ENCODE measurements at places on chromosomes 12 and 14.

DNA sequence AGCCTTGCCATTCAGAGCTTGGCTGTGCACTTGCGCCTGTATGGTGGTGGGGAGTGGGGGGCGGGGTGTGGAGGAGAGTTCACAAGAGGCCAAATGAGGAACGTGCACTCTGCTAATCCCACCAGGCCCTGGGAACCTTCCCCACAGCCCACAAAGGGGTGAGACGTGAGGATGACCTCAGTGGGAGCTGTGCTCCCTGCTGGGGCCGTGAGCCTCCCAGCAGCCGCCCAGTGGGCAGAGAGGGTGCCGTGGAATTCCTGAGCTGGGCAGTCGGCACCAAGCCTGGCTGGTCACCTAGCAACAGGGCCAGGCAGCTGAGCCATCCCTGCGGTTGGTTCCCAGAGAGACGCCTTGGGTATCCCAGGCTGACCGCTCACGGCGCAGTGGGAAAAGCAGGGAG, 53.7 kb downstream of the CCNK start:
- no peak for DNase-seq

- DNase-seq: no peak
These were observed 204.6 kb upstream of the PLXNC1 start for GRCh38 chr12:93943780-93944179.

- no peak for DNase-seq
These were observed 13.3 kb upstream of the LLPH start for GRCh38 chr12:66143868-66144267.

DNA sequence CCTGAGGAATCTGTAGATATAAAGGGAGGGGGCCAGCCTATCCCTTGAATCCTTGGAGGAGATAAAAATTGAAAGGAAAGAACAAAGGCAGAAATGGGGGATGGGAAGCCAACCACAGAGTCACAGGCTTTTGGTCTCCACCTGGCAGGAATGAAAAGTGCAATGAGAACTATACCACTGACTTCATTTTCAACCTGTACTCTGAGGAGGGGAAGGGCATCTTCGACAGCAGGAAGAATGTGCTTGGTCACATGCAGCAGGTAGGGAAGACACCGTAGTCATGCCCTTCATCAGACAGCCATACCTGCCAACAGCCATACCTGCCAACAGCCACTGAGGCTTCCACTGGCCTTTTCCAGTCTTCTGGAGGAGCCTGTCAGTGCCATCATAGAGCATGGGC, 13.4 kb downstream of the ASB8 start:
- DNase-seq: no peak

GRCh38 chr12:337039-337438, 52.1 kb downstream of the KDM5A start:
- DNase-seq: no peak

DNA sequence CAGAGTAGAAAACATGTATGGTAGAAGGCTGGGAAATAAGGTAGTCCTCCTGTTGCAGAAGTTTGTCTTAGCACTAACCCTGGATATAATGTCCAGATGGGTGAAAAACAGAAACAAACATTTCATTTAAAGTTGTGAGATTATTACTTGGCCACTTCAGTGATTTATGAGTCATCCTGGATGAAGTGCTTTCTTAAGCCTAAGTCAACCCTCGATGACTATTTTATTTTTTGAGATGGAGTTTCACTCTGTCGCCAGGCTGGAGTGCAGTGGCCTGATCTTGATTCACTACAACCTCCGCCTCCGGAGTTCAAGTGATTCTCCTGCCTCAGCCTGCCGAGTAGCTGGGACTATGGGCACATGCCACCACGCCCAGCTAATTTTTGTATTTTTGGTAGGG, 10.2 kb downstream of the DLST start:
- DNase-seq: no peak

GRCh38 chr12:112713471-112713870, 78.1 kb upstream of the RPH3A start:
- no peak for DNase-seq

DNA sequence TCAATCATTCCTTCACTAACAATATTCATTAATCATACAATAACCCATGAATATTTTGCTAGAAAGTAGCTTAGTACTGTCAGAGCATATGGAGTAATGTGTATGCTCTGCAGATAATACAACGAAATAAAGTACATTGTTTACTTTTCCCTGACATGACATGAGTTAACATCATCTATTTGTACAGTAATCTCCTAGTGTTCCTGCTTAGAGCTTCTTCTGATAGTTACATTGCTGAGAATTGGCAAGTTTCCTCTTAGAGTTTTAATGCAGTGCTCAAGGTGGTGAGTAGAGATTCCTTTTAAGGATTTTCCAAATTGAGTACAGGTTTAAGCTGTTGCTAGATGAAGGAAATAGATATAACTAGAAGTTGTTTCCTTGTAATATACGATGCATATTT, 164.5 kb upstream of the NPAS3 start:
- no peak for DNase-seq

DNA sequence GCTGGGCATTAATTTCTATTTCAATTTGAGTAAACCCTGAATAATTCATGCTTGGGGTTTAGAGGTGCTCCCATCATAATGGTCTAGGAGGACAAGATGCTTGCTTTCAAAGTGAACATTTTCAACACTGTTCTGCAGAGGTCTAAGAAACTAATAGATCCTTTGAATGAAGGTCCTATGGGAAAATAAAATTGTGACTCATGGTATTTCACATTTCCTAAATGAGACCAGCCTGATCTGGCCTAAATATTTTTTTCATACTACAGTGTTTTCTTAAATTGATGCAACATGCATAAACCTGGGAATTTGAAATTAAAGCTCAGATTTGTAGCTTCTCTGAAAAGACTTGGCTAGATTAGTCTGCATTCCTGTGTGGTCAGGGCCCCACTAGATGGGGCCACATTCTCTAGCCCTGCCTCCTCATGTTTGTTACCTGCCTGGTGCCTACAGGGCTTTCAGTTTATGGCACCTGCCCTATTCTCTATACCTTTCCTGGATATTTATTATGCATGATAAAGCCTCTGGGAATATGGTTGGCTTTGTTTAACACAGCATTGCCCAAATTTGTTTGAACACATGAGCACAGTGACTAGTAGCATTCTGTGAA, 112.7 kb downstream of the METTL25 start:
- DNase-seq: no peak

DNA sequence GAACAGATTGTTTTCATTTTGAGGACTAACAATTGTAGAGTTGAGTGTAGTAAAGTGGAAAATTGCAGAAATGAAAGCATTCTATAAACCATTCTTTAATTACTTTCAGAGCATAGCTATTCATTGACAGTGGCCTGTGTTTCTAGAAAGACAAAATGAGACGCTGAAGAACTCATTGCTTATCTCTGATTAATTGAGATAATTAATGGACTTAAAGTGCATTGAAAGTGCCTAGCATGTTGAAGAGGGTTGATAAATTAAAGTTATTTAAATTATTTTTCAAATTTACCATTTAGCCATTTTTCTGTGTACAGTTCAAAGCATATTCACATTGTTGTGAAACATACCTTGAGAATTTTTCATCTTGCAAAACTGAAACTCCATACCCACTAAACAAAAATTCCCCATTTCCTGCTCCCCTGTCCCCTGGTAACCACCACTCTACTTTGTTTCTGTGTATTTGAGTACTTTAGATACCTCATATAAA, 57.4 kb downstream of the DAAM1 start:
- no peak for DNase-seq

DNA sequence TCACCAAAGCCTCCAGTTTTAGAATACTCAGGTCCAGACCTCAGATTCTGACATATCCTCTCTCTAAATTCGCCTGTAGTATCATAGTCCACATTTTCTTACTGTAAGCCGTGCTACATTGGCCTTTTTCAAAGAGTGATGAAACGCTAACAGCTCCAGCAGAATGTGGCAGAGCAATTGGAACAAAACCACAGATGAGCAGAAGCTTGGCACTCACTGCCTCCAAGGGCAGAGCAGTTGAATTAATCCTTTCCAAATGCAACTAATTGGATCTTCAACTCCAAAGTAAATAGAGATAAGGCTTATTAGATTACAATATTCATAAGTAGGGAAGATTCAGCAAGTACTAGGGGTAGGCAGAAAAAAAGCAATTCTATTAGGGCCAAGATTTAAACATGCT, 128.3 kb downstream of the SLC35F4 start:
- no peak for DNase-seq

- no peak for DNase-seq
These were observed 5.6 kb upstream of the SYNJ2BP start for GRCh38 chr14:70422538-70422937.

DNA sequence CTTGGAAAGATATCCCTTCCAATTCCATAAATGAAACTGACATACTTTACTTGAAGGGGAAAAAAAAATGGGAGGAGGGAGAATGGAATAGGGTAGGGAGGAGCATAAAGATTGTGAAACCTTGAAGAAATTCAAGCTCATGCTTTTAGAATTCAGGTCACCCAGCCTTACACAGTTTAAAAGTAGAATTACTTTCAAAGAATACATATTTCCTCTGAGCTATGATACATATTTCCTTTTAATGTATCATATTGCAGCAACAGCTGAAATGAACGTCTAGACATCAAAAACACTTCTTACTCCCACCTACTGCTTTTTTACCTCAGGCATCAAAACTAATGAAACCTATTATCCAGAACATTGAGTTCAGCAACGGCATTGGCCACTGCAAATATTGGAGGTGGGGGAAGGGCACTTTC, 156.0 kb downstream of the MED13L start:
- DNase-seq: no peak

DNA sequence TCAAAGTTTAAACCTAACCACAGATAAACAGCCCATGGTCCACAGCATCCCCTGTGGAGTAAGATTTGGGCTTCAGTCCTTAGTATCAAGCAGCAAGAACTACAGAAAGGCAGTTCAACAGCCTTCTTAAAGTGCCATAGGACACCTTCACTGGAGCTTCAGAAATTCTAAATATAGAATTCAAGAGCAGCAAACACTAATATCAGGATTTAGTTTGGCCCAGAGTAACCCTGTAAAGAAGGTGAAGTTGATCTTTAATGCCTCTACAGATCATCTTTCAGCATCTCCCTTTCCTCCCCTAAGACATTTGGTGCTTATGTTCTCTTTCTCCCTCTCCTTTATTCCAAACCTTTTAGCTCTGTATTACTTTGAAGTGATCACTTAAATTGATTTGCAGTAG, 59.5 kb upstream of the ARHGAP5 start:
- DNase-seq: no peak

DNA sequence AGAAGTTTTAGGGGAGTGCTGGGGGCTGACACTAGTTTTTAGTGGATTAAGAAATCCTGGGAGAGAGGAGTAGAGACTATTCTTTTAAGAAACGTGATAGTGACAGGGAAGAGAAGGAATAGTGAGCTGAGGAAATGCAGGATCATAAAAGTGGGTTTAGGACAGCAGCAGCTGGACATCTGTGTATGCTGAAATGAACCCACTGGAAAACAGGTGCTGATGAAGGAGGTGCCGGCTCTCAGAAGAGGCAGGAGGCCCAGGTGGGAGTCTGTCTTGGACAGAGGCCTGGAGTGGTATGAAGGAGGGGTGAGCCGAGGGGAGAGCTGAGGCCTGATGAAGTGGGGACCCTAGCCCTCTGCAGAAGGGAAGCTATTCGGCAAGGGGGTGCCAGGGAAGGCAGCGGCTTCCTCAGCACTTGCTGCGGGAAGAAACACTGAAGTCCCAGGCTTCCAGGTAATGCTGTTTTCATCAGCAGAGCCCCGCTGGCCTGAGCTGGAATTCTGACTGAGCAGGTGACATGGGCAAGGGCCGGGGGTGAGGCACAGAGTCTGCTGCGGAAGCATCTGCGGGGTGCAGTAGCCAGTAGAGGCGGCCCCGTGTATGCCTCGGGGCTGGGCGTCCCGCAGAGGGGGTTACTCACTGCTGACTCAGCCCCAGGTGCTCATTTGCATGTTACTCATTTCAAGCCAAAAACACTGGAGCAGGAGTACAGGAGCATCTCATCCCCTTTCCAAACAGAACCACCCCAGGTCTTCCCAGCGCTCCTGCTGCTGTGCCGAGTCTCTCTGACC, 89.7 kb downstream of the TMCC3 start:
- DNase-seq: peak; percentile 29

- no peak for DNase-seq
These were observed 4.8 kb upstream of the LGMN start for GRCh38 chr14:92753250-92753649.

DNA sequence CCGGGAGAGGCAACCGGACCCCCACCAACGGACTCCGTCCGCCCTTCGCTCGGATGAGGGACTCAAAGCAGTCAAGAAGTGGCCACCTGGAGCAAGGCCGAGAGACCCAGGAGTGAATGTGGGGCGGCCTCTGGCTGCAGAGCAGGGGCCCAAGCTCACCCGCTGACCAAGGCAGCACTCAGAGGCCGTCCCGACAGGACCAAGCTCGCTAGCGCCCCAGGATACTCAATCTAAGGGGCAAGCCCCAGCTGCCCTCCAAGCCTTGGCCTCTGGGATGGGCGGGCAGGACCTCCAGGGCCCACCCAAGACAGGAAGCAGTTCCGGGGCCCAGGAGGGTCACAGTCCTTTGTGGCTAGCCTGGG, 936 bp downstream of the AKT1 start:
- DNase-seq: peak; percentile 32

GRCh38 chr14:20356422-20356821, 13.0 kb downstream of the PARP2 start:
- DNase-seq: no peak

GRCh38 chr12:100326208-100326607, 30.7 kb upstream of the SLC17A8 start:
- no peak for DNase-seq

- DNase-seq: no peak
These were observed 94.4 kb downstream of the PTPRR start for GRCh38 chr12:70826156-70826555.

GRCh38 chr14:34592623-34593022, 37.3 kb downstream of the SNX6 start:
- DNase-seq: no peak

- DNase-seq: peak; percentile 70
These were observed 740 bp upstream of the PRPF40B start for GRCh38 chr12:49622501-49623141.

GRCh38 chr14:66206554-66206953, 279.6 kb upstream of the CCDC196 start:
- DNase-seq: no peak

DNA sequence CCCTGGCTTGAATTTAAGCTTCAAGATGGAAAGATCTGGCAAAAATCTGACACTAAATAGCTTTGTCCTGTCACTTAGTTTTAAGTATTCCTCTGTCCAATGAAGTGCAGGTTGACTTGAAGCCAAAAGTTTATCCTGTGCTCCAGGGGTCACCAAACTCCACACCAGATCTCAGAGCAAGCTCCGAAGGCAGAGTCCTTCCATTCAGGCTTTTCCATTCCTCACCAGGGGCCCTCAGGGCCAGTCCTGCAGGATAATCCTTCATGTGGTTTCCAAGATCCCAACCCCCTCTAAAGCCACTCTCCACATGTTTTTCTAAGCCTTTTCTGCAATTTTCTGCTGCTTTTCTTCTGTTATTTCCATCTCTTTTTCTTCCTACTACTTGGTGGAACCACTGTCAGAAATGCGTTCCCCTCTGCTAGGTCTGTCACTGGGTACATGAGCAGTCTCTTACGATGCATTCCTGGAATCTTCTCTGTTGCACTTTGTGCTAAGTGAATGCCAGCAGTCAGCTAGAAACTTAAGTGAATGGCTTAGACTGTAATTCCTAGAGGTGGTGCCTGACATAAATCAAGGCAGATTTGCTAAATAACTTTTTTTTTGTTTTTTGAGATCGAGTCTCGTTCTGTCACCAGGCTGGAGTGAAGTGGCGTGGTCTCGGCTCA, 251.4 kb downstream of the MSRB3 start:
- no peak for DNase-seq

- DNase-seq: no peak
These were observed 22.4 kb upstream of the MARK3 start for GRCh38 chr14:103362780-103363179.

- DNase-seq: no peak
These were observed at the start of gene NEUROD4 for GRCh38 chr12:55019784-55020183. Gene NEUROD4 (plus strand): TSS chr12:55019974. CDS start chr12:55026440, 6,466 bp downstream.

- DNase-seq: no peak
These were observed 90.9 kb upstream of the PLXNC1 start for GRCh38 chr12:94057262-94058151.
